Activated CD4-positive, alpha-beta T cell treated with anti-CD3 and anti-CD28 coated beads, Interleukin-2, amount 10 ng/mL, durations not matched to agents 24 days and 14 days (primary cell): ENCODE measurements at places on chromosomes 3 and 15. TPM values are rescaled to one million over a fixed set of nuclear protein-coding genes. Genes with fewer than 3 reads are reported as not detected.

DNA sequence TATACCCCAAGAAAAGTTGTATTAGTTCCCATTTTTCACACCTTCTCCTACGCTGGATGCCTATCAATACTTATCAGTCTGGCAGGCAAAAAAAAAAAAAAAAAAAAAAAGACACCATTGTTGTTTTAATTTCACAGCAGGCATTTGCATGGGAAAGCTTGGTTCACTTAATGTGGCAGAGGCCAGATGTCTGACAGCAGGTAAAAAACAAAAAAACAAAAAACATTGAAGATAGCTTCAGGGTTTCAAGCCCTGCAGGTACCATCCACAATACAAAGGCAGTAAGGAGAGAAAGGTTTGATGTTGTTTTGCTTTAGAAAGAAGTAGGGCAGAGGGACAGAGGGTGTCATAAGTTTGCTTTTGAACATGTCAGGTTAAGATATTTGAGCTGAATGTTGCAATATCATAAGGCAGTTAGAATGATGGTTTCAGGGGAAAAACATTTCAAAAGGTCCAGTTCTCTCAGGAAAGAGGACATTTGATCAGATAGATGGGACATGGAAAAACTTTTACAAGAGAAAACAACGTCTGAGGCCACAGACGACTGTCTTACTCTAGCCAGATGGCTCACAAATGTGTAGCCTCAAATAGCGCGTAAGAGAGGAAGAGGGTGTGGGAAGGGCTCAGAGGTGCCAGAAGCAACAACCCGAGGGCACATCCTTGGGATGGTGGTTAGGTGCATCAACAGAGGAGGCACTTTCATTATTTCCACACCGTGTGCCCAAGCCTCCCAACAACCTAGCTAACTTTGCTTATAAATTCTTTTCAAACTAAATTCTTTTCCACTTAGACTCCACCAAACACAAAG is 25.7 kb downstream of the PCOLCE2 start:
- no peak for DNase-seq

ST3GAL6 gene
- 0.19 TPM in 1 of 2 replicates, not detected in the other for total RNA-seq

DNA sequence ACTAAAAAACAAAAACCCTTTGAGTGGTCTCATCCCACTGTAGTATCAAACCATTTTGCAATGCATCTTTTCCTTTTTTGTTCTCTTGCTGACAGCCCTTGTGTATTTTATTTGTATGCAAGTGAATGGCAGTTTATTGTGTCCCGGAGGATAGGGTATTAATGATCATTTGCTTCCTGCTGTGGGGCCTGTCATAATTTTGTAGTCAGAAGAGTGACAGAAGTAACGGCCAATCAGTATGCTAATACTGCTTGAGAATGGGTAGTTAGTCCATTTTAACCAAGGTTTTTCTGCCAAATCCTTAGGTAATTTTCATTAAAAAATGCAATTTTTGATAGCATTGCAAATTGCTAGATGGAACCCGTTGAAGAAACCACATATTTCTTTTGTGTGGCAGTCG is 75.5 kb upstream of the PLSCR5 start:
- DNase-seq, result no peak

GRCh38 chr3:3705090-3705775 is 94.0 kb upstream of the LRRN1 start:
- no peak for DNase-seq

GRCh38 chr15:101156509-101157159 is 95.2 kb downstream of the CHSY1 start:
- no peak for DNase-seq

DNA sequence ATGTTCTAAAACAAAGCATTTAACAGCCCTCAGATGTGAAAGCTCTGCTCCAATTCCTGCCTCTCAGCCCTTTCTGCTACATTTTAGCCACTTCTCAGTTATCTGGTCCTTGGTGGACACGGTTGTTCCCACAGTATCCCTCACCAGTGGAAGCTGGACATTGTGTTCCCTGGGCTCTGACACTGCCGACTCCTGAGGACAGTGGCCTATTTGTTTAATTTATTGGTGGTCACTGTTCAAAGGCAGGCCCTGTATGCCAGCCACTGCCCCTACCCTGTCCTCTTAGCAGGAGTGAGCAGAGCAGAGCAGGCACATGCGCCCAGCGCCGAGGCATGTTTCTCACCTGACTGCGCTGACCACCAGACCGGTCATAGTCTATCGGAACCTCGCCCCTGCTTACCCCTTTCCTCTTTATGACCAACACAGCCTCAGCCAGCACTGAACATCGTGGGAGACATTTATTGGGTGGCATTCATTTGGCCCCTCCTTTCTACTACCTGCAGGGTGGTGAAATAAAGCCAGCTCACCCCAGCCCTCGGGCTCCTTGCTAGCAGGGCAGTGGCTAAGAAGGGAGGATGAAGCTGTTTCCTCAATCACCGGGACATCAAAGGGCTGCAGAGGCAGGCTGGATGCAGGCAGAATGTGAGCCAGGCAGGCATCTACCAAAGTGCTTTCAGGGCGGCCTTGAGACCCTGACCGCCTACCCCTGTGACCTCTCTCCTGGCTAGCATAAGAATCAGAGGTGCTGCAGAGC is 54.3 kb upstream of the HACD2 start:
- DNase-seq, result no peak

MORC1 gene
- total RNA-seq, result not detected in 2 replicates
